Activated CD8-positive, alpha-beta memory T cell treated with anti-CD3 and anti-CD28 coated beads for 48 hours (primary cell): ENCODE measurements at places on chromosomes 1 and 21.

- no peak for DNase-seq
Measured at GRCh38 chr1:91026320-91026719, 4.5 kb upstream of the ZNF644 start.

- DNase-seq = no peak
Measured at GRCh38 chr1:7733276-7733675, 37.8 kb upstream of the VAMP3 start.

DNA sequence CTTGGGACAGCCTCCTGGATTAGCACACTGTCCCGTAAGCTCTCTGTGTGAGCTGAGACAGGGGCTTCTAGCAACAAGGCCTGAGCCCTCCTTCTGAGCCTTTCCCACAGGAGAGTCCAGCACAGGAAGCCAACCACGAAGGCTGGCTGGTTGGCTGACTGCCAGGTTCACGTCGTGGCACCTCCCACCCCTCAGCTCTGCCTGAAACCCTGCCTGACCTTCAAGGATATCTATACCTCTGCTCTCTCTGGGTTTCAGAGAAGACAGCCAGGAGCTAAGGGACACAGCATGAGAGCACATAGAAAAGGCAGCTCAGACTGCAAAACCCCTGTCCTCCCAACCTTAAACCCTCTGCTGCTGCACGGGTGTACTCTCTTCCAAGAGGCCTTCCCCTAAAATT, 13.9 kb downstream of the DLGAP3 start:
- no peak for DNase-seq

GRCh38 chr21:35547946-35548774, 499.1 kb upstream of the RUNX1 start:
- no peak for DNase-seq

- DNase-seq = peak; percentile 56
Measured at GRCh38 chr1:9455487-9456234, 83.6 kb upstream of the SLC25A33 start.

DNA sequence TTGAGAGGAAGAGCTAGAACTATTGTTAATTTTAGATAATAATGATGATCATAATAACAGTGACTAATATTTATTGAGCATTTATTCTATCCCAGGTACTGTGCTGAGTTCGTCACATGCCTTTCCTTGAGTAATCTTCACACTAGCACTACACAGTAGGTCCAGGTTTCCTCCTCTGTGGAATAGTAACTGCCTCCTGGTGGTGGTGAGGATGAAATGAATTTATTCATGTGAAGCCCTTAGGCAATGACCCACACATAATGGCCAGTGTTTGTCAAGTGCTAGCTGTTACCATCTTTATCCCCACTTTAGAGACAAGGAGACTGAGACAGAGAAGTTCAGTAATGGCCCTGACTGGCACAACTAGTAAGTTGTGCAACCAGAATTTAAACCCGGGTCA, 5.9 kb downstream of the NIPAL3 start:
- DNase-seq = no peak

DNA sequence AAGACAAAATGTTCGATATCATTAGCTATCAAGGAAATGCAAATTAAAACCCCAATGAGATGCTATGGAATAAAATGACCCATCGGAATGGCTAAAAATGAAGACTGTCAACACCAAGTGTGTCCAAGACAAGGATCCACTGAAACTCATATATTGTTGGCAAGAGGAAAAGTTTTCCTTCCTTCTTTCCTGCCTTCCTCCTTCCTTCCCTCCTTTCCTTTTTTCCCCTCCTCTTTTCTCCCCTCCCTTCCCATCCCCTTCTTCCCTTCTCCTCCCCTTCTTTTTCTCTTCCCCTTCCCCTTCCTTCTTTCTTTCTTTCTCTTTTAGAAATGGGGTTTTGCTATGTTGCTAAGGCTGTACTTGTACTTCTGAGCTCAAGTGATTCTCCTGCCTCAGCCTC, 64.2 kb upstream of the TENT5B start:
- DNase-seq = no peak

DNA sequence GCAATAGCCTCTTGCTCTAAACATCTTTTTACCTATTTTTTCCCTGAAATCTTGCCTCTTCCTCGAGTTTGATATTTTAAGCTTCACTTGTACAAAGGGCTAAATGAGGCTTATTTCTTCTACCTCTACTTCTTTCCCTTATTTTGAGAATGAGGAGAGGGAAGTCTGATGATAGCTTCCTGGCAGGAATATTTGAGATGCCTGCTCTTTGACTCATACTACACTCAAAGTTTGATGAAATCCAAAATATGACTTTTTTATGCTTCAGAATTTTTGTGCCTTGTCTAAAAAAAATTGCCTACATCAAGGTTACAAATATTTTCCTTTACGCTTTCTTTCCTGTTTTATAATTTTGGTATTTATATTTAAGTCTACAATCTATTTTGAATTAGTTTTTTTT, 624.4 kb upstream of the PLXNA2 start:
- DNase-seq = no peak

GRCh38 chr1:214312530-214313051, 31.6 kb downstream of the SMYD2 start:
- no peak for DNase-seq
